ENCODE measurements at places on chromosomes 12 and 14. TPM values are rescaled to one million over a fixed set of nuclear protein-coding genes. Genes with fewer than 3 reads are reported as not detected.

GRCh38 chr14:58750321-58751269 lies 112.8 kb downstream of the DACT1 start:
- peaks cover 5% of the 10 kb centered on the region for H3K27me3 ChIP-seq
- no peak for DNase-seq
- no peak overlapping the region for H3K4me3 ChIP-seq
- no peak overlapping the region for H3K27ac ChIP-seq
- peaks cover 12% of the 10 kb centered on the region for H3K4me1 ChIP-seq

DNA sequence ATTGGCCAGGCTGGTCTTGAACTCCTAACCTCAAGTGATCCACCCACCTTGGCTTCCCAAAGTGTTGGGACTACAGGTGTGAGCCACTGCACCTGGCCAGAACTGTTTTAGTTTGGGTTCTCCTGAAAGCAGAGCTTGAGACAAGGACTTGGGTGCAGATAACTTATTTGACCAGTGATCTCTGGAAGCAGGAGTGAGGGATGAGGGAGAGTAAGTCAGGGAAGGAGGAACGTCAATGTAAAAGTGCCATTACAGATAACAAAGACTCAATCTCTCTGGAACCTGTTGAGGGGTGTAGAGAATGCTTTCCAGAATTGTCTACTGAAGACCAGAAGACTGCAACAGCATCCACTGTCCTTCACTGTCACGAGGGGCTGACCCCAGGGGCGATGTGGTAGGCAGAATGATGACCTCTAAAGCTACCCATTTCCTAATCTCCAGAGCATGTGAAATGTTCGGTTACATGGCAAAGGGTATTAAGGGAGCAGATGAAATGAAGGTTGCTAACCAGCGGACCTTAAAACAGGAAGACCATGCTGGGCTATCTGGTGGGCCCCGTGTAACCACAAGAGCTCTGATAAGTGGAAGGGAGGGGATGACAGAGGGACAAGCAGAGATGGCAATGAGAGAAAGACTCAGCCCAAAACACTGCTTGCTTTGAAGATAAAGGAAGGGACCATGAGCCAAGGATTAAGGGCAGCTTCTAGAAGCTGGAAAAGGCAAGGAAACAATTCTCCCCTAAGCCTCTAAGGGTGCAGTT lies 207.8 kb downstream of the RBM19 start:
- no peak overlapping the region for H3K4me3 ChIP-seq
- H3K36me3 ChIP-seq, result no peaks in the 10 kb centered on the region
- H3K4me1 ChIP-seq, result no peaks in the 10 kb centered on the region
- peaks cover 44% of the 10 kb centered on the region for H3K27me3 ChIP-seq

DNA sequence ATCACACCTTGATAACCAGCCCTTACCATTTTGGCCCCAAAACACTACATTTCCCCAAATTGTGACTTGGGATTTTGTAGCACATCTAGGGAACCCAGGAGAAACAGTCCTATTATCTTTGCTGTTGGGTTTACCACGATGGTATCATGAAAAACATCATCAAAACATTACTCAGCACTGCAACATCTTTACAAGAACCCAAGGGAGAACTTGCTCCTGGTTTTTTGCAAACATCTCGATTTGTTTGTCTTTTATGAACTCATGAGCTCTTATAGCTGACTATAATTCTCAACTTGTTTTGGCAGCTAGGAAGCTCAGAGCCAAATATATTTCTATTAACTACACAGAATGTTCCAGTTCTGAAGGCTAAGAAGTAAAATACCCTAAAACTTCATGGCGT lies 65.7 kb downstream of the TBX5 start:
- DNase-seq, result no peak
- H3K4me3 ChIP-seq, result no peak overlapping the region
- H3K27ac ChIP-seq, result no peak overlapping the region

Gene NCAPD2
- 46.3 TPM for total RNA-seq

GRCh38 chr12:33536431-33536830 lies 96.8 kb upstream of the SYT10 start:
- H3K27ac ChIP-seq, result no peak overlapping the region
- H3K27me3 ChIP-seq, result no peaks in the 10 kb centered on the region
- H3K4me3 ChIP-seq, result no peak overlapping the region
- no peaks in the 10 kb centered on the region for H3K4me1 ChIP-seq
- DNase-seq, result no peak
- no peaks in the 10 kb centered on the region for H3K36me3 ChIP-seq

DNA sequence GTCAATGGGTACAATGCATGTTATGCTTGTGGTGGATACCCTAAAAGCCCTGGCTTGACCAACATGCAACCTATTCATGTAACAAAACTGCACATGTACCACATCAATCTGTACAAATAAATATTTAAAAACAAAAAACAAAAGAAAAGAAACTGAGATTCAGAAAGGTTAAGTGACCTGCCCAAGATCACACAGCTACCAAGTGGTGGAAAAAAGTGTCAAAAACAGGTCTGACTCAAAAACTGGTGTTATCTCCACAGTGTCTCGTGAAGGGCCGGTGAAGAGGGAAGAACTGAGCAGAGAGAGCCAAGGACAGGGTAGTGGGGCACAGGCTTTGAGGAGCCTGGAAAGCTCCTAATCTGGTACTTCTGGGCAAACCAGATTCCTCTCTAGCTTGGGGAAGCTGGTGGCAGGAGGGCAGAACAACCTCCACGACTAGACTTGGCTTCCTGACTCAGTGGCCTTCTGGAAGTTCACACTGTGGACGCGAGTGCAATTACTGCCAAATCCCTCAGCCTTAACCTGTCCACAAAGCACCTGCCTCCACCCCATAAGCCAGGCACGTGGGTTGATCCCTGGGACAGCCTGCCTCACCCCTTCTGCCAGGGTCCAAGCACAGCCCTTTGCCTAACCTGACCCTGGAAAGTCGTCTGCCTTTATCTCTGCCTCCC lies 15.6 kb downstream of the ZBTB39 start:
- no peaks in the 10 kb centered on the region for H3K27me3 ChIP-seq
- peaks cover under 1% of the 10 kb centered on the region for H3K36me3 ChIP-seq
- DNase-seq, result no peak
- H3K27ac ChIP-seq, result peak overlapping the region; percentile 22
- H3K4me1 ChIP-seq, result peaks cover 16% of the 10 kb centered on the region
- no peak overlapping the region for H3K4me3 ChIP-seq

Gene SOAT2
- total RNA-seq, result 0.80 TPM

DNA sequence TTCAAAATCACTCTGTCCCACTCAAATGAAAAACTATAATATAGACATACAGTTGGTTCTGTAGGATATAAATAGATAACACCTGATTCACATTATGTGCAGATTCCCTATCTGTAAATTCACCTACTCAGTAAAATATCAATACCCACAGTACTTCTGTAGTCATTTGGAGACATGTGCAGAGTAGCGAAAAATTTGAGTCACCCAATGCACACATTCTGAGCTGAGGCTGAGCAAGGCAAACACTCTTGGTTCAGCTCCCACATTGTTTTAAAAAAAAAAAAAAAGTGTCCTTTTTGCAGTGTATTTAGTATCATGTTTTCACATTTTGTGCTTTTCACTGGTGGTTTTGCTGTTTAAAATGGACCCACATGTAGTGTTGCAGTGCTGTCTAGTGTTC lies 27.3 kb upstream of the BBS10 start:
- H3K4me1 ChIP-seq, result no peaks in the 10 kb centered on the region
- no peaks in the 10 kb centered on the region for H3K27me3 ChIP-seq
- no peak for DNase-seq
- H3K27ac ChIP-seq, result no peak overlapping the region

Measured in naive thymus-derived CD8-positive, alpha-beta T cell (primary cell).